ENCODE measurements at places on chromosomes 16 and 17.

- DNase-seq: no peak
Measured at GRCh38 chr16:6032438-6032837, 934.8 kb upstream of the EEF2KMT start.

GRCh38 chr17:79739148-79740062 lies 8.7 kb downstream of the ENPP7 start:
- no peak for DNase-seq

GRCh38 chr17:82840431-82840831 lies 609 bp upstream of the ZNF750 start:
- no peak for DNase-seq

- DNase-seq: no peak
Measured at GRCh38 chr16:75575958-75576357, 9.8 kb downstream of the GABARAPL2 start.

DNA sequence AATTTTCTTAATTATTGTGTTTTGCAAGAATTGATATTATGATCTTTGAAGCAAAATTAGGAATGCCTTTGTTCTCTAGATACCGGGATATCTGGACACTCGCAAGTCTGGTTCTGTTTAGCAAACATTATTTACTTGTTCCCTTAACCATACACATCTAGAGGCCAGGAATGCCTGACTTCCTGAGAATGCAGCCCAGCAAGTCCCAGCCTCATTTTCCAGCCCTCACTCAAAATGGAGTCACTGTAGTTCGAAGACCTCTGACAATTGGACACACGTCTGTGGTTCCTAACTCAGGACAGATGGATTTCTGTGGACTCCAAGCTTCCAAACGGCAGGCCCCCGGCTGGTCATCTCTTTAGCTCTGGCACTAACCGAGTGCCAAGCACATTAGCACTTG lies 355.4 kb upstream of the RBFOX1 start:
- no peak for DNase-seq

DNA sequence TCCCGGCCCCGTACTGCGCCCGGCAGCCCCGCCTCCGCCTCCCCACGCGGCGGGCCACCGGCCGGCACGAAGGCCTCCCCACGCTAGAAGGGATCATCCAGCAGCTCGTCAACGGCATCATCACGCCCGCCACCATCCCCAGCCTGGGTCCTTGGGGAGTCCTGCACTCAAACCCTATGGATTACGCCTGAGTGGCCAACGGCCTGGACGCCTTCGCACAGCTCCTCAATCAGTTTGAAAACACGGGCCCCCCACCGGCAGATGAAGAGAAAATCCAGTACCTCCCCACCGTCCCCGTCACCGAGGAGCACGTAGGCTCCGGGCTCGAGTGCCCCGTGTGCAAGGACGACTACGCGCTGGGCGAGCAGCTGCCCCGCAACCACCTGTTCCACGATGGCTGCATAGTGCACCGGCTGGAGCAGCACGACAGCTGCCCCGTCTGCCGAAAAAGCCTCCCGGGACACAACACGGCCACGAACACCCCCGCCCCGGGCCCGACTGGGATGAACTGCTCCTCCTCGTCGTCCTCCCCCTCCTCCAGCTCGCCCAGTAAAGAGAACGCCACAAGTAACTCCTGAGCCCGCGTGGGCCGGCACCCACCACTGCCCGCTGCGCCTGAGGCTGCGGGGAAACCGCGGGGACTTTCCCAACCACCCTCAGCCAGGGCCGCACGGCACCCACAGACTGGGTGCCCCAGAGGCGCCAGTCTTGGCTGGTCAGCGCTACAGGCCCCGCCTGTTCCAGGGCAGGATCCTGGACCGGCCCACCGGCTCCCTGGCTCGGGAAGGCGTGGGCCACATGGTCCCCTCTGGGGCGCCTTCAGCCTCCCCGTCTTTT lies 39.0 kb upstream of the AKAP1 start:
- DNase-seq: peak; percentile 29

DNA sequence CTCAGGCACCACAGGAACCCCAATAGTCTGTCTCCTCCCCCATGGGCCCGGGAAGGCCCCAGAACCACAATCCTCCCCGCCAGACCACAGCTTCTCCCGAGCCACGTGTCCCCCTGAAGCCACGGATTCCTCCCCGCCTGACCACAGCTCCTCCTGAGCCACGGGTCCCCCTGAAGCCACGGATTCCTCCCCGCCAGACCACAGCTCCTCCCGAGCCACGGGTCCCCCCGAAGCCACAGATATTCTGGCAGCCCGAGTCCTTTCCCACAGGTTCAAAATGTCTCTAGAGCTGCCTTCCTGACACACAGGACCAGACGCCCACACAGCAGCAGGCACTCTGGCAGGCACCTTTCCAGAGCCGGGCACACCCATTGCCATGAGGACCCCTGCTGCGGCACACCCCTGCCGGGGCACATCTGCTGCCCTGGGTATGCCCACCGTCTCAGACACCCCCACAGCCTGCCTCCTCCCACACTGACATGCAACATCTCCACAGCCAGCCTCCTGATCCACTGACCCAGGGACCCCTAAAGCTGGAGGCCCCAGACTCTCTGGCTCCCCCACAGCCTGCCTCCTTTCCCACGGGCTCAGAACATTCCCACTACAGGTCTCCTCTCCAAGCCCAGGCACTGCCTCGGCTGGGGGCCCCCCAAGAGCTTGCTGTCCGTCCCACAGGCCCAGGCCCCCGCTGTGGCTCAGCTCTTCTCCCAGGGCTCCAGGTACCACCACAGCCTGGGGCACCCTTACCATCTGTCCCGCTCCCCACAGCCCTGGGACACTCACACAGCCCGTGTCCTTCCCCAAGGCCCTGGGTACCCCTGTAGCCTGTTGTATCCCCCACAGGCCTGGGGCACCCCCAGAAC lies 2.2 kb downstream of the KIAA0753 start:
- no peak for DNase-seq

DNA sequence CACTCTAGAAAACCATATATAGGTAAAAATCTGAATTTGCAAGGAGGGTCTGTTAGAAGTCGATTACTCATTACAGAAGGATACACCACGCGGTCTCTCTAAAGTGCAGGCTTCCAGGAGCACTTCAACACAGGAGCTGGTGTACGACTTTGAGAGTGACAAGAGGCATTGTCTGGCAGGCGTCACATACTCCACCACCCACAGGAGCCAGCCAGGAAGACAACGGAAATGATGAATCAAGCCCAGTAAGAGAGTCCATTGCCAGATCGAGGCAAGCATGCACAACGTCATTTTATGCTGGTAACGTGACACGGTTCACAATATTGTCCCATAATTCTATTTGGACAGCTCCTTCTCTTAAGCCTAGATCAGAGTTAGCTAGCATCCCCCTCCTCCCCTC lies 15.0 kb upstream of the CACNG4 start:
- peak; percentile 68 for DNase-seq

DNA sequence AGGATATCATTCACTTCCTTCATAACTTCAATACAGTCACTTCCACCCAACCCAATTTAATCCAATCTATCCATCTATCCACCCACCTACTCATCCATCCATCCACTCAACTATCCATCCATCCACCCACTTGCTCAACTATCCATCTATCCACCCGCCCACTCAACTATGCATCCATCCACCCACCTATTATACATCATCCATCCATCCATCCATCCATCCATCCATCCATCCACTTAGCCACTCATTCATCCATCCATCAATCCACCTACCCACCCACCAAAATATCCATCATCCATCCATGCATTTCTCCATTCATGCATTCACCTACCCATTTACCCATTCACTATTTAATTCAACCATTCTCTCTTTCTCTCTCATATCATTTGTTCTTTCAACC lies 179.5 kb downstream of the HAPSTR1 start:
- DNase-seq: no peak

DNA sequence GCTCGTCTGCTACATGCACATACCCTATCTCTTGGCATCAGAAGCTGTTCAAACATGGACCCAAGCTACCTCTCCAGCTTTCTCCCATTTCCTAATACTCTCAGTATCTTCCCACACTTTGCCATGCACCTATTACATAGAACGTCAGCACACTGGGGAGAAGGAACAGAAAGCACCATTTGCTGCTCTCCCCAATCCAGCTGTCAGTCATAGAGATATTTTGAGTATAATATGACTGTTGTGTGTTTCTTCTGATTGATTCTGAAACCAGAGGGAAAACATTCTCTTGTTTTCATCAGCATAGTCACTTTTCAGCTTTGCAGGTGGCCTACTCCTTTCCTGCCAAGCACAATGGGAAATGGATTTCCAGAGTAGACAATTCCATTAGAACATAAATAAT lies 107.1 kb downstream of the ADAMTS18 start:
- no peak for DNase-seq

- no peak for DNase-seq
Measured at GRCh38 chr17:61928101-61928436, 287 bp upstream of the INTS2 start.

- DNase-seq: peak; percentile 31
Measured at GRCh38 chr17:1648173-1648962, 1.3 kb downstream of the RILP start.

DNA sequence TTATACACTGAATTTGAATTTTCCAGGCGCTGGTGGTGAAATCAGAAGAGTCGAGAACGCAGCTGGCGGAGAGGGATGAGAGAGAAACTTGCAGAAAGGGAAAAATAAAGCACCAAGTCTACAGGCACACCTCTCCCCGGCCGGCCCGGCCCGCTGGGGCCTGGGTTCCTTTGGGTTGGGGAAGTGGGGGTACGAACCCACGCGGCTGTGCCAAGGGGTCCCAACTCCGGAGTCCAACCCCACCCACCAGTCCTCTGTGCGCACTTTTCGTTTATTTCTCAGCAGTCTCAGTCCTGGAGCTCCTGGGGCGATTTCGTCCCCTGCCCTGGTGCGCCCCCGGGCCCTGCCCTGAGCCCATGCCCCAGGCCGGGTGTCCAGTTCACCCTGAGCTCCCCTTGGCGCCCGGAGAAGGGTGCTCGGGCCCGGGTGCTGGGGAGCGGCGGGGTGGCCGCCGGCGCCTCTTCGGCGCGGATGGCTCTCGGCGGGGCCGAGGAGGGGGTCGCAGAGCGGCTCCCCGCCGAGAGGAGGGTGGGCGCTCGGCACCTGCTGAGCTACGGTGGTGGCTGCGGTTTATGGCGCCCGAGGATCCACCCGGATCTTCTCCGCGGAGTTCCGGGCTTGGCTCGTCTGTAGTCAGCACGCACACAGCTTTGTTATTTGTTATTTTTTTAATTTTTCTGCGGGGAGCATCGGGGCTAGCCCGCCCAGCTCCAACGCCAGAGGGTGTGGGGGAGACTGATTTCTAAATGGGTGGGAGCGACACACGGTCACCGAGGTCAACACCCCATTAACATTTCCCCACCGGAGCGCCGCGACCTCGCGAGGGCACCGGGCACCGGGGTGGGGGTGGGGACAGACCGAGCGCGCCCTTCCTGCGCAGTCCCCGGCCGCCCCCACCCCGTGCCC lies 15.7 kb upstream of the CBX8 start:
- no peak for DNase-seq

- no peak for DNase-seq
Measured at GRCh38 chr16:75236232-75236631, 15.2 kb downstream of the BCAR1 start.

DNA sequence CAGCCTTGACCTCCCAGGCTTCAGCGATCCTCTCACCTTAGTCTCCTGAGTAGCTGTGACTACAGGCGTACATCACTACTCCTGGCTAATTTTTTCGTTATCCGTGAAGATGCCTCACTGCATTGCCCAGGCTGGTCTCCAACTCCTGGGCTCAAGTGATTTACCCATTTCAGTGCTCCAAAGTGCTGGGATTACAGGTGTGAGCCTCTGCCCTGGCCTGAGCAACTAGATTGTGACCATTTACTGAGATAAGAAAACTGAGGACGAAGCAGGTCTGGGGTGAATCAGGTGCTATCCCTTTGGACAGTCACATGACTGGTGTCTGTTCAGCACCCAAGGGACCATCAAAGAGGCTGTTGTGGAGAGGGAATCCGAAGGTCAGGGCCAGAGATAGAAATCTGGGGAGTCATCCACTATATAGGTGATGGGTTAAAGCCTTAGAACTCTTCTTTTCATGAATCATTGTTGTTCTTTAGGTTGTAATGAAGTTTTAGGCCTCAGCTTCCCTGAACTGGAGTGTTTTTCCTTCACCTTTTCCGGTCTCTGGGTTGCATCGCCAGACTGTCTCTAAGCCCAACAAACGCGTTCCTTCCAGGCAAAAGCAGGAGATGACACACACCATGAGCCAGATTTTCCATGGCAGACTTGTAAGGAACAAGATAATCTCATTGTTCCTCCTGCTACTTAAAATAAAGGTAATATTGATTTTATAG lies 62.5 kb downstream of the FTO start:
- DNase-seq: no peak

DNA sequence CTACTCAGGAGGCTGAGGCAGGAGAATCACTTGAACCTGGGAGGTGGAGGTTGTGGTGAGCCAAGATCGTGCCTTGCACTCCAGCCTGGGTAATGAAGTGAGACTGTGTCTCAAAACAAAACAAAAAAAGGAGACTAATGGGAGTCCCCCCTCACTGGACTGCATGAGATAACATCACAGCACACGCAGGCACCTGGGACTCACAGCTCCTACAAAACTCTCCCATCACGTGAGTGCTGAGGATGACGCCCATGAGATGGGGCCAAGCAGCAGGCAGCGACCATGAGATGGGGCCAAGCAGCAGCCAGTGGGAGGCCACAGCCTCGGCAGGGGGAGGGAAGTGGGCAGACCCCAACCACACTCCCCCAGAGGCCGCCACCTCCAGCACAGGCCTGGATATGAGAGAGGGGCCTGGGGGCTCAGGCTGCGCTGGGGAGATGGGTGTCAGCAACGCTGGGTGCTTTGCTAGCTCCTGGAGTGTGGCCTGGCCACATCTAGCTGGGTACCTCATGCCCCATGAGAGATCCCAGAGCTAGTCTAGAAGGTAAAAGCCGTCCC lies 15.4 kb downstream of the DNAAF8 start:
- DNase-seq: no peak

DNA sequence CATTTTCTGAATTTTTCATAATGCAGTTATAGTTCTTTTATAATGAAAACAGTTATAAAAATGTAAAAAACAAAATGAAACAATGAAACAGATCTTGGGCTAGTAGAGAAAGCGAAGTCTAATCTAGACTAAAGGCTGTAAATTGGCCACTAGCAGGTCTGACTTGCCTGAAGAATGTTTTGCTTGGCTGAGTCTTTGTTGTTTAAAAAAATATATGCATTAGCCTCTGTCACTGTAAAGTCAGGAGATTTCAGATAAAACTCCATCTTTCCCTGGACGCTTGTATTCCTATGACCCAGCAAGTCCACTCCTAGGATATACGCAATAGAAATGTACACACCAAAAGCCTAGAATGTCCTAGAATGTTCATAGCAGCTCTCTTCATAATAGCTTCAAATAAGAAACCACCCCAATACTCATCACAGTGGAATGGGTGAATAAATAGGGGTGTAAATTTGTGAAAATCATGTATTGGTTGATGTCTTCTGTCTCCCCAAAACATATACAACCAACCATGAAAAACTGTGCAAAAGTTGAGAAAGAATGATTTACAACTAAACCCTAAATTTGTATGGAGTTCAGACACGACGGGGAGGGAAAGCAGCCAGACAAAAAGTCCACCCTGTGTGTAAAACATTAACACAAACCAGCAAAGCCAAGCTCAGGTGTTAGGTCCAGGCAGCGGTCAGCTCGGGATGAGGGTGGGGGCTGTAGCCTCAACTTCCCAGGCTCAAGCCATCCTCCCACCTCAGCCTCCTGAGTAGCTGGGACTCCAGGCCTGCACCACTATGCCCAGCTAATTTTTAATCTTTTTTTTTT lies 37.7 kb upstream of the MEAK7 start:
- no peak for DNase-seq
